ENCODE measurements at places on chromosomes 11 and 22.

DNA sequence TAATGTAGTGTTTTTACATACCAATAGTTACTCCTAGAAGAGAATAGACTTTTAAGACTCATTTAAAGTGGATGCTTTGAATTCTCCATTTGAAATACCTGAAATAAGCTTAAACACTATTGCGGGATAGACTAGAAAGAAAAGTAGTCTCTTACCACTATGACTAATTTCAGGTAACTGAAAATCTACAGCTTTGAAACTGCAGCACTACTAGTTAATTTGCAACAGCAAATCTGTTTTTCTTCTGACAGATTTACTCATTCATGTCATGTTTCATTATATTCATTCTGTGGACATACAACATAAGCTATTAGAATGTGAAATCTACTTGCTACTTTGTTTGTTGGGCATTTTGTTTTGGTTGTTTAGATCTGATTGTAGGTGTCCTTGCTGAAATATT is 153.6 kb downstream of the MAML2 start:
- no peak for DNase-seq

DNA sequence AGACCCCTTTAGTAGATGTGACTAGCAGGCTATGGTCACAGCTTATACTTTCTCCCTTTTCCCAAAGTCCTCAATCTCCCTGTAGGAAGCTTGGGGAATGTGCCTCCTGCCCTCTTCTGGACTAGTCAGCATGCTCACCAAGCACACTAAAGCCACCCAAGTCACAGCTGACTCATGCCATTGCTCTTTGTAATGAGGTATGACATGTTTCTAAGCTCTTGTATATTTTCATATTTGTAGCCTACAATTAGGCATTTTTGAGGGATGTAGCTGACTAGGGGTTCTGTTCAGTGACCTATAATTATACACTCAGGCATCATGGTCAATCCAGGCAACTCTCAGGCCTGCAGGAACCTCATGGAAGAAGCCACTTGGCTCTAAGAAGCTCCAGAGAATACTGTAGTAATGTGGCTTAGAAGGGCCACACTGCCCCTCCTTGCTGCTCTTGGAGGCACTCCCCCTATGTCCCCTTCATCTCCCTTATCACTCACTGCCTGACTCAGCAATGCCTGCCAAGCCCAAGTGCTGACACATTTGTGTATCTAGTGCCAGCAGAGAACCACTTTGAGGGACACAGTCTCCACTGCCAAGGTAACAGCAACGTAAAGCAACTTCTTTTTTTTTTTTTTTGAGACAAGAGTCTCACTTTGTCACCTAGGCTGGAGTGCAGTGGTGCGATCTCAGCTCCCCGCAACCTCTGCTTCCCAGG is 86.2 kb downstream of the RPL27A start:
- DNase-seq = no peak

DNA sequence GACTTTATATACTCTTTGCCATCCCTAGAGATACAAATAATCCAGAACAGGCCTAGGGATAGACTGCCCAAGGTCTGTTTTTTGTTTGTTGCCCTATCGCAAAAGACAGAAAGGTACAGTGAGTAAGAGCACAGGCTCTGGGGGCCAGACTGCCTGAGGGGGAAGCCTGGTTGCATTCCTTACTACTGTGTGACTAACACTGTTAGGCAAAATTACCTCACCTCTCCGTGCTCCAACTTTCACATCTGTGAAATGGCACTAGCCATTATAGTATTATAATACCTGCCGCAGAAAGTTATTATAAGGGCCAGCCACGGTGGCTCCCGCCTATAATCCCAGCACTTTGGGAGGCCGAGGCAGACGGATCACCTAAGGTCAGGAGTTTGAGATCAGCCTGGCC is 14.5 kb downstream of the SLC35F2 start:
- DNase-seq = no peak

DNA sequence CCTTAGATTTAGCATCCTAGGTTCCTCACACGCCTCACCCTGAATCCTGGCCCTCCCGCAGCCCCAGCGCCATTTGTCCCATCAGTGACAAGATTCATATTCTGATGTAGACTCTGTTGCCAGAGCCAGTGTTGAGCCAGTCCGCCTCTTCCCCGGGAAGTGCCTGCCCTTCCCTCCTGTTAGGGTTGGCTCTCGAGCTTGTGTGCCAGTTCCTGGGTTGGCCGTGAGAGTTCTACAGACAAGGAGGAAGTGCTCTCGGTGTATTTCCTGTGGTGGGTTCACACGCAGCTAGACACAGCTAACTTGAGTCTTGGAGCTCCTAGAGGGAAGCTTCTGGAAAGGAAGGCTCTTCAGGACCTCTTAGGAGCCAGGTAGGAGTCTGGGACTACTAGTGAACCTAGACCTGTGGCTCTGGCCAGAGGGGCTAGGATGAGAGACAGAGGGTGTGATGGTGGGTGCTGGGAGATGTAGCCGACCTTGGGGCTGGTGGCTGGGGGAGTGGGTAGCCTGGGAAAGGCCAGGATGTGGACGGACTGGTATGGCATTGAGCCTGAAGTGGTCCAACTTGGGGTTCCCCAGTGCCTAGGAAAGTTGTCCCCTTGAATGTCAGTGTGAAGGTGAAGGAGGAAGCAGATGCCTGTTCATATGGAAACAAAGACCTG is at the start of gene IL18BP:
Gene IL18BP (plus strand): TSS at position 261 of the 662 bp plus-strand sequence. CDS start 1,076 bp downstream, outside the sequence.
- DNase-seq = no peak

Measured in T-helper 2 cell (primary cell).